T-helper 1 cell (primary cell): ENCODE measurements at places on chromosomes 2 and 18.
A peak's percentile ranks its signal among the peaks of the same experiment; 100 is the strongest.

- peak; percentile 64 for DNase-seq
These were observed 218.3 kb upstream of the SMAD7 start for GRCh38 chr18:49169037-49169521.

GRCh38 chr2:239186516-239187357, 214.1 kb downstream of the HDAC4 start:
- DNase-seq = no peak

DNA sequence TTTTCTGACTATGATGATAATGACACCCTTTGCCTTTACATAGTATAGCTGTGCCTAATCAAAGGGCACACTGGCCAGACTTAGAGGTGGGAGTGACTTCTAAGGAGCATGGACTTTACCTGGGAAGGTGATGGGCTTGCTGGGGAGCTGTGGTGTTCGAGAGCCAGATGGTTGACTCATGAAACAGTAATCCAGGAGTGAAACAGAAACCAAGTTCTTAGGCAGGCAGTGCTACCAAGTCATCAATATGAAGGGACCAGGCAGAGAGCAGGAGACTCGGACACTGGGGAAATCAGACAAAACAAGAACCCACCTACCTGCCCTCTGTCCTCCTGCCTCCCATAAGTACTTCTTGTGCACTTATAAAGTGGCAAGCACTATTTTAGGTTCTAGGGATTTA, 430.4 kb downstream of the DLGAP1 start:
- no peak for DNase-seq

DNA sequence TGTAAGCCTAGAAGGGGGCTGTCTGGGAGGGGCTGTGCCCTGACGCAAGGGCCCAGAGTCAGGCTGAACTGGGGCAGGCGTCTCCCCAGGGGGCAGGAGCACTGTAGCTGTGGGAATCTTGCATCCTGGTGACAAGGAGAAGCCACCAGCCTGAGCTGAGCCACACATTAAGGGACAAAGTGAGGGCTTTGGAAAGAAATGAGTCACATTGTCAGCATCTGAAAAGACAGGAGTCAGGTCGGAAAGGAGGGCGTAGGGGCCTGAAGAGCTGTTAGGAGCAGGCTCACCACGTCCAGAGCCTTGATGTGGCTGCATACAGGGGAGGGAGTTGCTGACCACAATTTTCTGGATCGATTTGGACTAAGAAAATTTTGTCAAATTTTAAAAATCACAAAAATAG, 298.6 kb downstream of the CYP26B1 start:
- DNase-seq = no peak

DNA sequence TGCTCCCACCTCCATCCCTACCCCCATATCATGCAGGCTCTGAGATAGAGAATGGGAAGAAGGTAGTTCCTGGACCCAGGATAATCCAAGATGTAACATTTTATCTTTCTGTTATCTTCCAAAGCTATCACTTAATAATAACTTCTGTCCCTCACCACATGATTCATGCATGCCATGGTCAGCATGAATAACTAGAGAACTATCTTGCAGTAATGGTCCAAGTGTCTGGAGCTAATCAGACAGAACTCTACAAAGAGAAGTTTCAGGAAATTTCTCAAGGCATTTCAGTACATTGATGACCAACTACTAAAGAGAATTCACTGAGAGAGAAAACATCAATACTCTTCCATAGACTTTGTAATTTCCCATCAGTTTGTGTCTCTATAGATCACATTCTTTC, 1469.7 kb upstream of the PIK3C3 start:
- DNase-seq = no peak

GRCh38 chr2:3536682-3537632, 17.6 kb upstream of the ADI1 start:
- no peak for DNase-seq

DNA sequence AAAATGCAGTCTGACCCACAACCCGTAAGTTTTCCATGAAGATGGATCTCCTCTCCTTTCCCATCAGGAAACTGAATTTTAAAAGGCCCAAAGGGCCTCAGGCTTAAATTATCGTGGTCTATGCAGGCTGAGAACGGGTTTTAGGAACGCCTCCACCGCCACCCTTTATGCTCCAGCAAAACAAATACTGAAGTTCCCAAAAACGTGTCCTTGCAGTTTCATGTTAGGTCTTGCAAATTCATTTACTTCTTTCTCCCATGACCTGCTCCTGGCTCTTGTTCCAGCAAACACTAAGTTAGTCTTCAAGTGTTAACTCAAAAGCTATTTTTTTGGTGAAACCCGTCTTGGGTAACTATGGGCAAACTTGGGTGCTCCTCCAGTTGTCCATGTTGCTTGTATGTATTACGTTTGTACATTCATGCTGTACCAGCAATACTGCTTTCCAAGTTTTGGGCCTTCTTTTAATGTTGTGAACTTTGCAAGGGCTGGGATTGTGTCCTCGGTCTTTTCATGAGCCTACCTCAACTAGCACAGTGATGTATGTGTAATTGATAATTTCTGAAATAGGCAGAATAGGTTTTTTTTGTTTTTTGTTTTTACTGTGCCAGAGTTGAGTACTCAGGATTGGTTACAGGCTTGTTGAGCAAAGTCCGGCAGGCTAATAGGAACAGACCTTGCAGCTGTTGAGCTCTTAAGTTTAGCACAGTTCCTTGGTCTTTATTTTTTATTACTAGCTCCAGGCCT, 1.8 kb upstream of the RNF149 start:
- no peak for DNase-seq

DNA sequence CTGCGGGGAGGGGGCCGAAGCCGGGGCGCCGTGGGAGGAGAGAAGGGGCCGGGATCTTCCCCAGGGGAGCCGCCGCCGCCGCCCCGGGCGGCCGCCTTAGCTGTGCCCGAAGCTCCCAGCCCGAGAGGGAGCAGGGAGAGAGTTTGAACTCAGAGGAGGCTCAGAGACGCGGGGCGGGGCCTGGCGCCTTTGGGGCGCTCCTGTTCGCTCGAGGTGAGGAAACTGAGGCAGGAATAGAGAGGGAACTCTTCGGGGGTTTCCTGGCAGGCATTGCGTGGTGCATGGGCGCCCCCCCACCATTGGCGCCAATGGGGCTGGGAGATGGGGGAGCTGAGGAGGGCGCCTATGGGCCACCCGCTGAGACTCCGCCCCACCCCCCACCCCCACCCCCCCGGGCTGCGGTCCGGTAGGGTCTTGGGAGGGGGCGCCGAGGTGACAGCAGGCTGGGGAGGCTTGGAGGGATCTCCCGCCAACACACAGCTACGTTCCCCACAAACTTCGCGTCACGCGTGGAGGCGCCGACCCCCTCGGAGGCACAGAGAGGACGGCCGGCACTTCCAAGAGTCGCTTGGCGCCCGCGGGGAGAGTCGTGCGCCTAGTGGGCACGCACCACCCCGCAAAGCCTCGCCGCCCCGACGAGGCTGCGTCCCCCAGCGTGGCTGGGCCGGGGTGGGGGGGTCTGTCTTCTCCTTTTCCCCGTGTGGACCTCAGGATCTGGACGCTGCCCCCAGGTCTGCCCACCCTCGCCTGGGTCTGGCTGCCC, 680 bp downstream of the CTDSP1 start:
- no peak for DNase-seq

- no peak for DNase-seq
These were observed 154.3 kb downstream of the SETBP1 start for GRCh38 chr18:44834867-44835469.

- no peak for DNase-seq
These were observed 143.3 kb upstream of the ITGA4 start for GRCh38 chr2:181313845-181314244.

- peak; percentile 68 for DNase-seq
These were observed 65.8 kb downstream of the RBMS1 start for GRCh38 chr2:160427629-160428404.

GRCh38 chr2:150041722-150042425, 445.6 kb downstream of the RND3 start:
- no peak for DNase-seq

- peak; percentile 76 for DNase-seq
These were observed 172 bp downstream of the PRKD3 start for GRCh38 chr2:37324536-37324785.

DNA sequence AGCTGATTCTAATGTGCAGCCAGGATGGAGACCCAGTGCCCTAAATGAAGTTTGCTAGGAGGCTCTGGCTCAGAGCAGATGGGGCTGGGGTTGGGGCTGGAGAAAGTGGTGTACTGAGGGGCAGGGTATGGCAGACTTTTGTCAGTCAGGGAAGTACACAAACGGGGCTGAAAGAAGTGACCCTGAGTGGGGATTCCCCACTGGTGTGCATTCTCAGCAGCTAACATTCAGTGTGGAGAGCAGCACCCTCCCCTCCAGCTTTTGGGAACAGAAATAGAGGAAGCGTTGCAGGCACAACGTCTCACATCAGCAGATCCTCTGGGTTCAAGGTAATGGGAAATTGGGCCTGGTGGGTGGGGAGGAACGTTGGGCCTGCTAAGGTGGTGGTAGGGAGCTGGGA, 89.1 kb upstream of the GCFC2 start:
- DNase-seq = no peak

GRCh38 chr18:57811477-57812125, 8.5 kb upstream of the ATP8B1 start:
- no peak for DNase-seq

- DNase-seq = no peak
These were observed 1206.0 kb upstream of the ZEB2 start for GRCh38 chr2:145725876-145726275.

DNA sequence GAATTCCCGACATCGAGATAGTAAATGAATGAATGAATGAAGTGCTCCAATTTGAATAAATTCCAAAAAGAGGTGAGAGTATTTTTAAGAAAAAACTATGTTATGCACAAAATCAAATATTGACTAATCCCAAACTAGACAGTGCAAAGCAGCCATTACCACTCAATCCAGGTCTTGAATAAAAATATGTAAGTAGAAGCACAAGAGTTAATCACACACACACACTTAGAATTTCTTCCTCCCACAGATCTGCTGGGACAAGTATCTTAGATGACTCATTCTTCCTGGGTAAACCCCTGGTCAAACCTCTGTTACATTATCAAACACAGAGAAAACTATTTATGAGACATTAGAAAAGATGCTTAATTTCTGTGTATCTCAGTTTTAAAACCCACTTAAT, 102.0 kb downstream of the PLA2R1 start:
- DNase-seq = no peak

DNA sequence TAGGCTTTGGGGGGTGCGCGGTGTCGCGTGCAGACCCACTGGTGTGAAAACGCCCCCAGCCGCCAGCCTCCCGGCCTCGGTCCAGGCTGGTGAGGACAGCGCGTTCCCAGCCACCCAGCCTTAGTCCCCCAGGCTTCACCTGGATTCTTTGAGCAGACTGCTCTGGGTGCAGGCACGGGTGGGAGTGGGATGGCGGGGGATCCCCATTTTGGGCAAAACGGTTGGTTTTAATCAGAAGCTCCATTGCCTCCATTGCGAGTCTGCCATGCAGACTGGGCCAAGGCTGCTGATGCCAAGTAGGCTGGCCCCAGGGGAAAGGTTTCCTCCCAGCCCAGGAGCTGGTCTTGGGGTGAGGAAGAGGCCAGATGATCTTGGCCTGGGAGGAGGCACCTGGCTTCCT, 445 bp downstream of the MLPH start:
- DNase-seq = no peak

- no peak for DNase-seq
These were observed 43.9 kb downstream of the ACVR2A start for GRCh38 chr2:147888680-147889079.

GRCh38 chr2:132415915-132416722, 486 bp upstream of the GPR39 start:
- DNase-seq = no peak
